ENCODE measurements at places on chromosomes 5 and 9.

DNA sequence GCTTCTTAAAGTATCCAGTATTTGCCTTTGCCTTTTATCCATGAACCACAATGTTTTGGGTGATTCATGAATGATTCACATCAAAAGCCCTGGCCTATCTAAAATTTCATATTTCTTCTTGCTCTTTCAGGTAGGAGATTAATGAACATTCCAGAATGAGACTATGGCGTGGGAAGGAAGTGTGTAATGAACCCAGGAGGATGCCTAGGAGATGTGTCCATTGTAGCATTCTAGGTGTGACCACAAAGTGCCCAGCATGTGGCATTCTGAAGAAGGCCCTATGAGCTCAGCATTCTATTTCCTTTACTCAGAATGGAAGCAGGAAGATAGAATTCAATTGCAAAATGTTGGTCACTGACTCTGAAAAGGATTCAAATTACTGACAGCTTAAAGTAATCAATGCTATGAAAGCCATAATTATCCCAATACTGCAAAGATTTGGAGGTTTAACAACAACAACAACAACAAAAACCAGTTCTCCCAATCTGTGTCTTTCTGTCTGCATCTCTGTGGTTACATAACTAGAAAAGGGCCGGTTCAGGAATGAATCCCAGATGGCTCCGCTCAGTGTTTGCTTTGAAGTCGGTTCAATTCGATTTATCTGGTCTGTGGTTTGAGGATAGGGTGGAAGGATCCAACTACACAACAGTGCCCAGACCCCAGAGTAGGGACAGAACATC lies 126.7 kb downstream of the FOXD1 start:
- no peak for DNase-seq

DNA sequence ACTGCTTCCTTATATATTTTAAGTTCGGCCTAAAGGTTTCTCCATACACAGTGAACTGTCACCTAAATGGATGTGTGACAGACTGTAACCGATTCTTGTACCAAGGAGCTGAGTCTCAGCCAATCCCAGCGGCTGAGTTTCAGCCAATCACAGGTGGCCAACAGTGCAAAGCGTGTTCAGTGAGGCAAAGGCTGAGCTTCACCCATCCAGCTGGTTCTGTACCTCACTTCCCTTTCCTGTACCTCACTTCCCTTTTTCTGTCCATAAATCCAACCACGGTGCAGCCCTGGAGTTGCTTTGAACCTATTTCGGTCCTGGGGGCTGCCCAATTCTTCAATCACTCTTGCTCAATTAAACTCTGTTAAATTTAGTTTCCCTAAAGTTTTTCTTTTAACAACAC lies 15.7 kb upstream of the TBC1D9B start:
- no peak for DNase-seq

GRCh38 chr9:135858491-135859185 lies 48.7 kb downstream of the CAMSAP1 start:
- no peak for DNase-seq

DNA sequence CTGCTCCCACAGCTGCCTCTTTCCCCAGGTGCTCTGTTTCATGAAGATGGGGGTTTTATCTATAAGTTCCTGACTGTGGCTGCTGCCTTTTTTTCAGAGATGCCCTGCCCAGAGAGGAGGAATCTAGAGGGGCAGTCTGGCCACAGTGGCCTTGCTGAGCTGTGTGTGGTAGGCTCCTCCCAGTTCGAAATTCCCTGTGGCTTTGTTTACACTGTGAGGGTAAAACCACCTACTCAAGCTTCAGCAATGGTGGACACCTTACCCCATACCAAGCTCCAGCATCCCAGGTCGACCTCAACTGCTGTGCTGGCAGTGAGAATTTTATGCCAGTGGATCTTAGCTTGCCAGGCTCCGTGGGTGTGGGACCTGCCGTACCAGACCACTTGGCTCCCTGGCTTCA lies 250.0 kb downstream of the FER start:
- no peak for DNase-seq

- DNase-seq, result no peak
Measured at GRCh38 chr9:8823131-8823895, 1023.7 kb upstream of the DMAC1 start.

- DNase-seq, result no peak
Measured at GRCh38 chr5:1751864-1752822, 47.5 kb downstream of the MRPL36 start.

GRCh38 chr5:98206566-98206965 lies 566.9 kb upstream of the RGMB start:
- DNase-seq, result no peak

GRCh38 chr9:35996358-35996970 lies 38.5 kb upstream of the OR2S2 start:
- no peak for DNase-seq

DNA sequence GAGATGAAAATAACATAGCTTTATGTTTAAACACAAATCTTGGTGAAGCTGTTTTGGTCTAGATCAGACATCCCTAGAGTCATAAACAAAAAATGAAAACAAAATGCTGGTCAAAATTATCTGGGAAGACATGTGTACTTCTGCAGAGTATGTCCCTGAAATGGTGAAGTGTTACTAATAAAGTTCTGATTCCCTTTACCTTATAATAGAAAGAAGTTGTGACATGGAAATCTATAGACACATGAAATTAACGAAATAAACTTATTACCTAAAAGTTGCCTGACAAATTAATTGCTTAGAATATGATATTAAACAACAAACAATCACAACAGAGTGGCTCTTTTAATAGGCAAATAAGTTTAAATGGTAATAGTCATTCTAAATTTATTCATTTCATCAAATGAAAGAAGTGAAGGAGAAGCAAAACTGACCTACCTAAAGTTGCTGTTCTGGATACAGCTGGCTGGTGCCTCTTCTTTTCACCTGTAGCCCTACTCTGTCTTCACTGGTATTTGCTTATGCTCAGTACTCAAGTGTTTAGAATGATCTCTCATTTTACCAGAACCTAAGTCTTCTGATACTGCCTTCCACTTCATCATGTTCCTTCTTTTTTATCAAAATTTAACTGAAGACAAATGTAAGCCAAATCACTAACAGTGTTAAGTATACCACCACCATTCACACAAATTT lies 38.8 kb downstream of the FNIP1 start:
- DNase-seq, result no peak

DNA sequence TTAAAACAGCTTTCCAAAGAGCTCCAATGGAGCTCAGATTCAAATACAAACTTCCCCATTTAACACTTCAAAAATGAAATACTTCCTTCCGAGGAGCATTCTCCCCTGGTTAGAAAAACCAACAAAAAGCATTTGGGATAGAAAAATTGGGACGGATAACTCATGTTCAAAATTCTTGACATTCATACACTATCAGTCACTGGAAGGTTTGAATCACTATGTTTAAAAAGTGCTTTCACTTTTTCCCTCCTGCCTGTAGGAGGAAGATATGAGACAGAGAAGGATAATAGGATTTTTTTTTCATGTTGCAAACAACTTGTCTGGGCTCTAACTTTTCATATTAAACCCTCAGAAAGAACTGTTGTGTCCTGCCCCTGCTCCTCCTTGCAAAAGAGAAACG lies 412.0 kb downstream of the ACTL7B start:
- DNase-seq, result no peak

GRCh38 chr5:42900734-42901133 lies 89.0 kb upstream of the SELENOP start:
- DNase-seq, result no peak

DNA sequence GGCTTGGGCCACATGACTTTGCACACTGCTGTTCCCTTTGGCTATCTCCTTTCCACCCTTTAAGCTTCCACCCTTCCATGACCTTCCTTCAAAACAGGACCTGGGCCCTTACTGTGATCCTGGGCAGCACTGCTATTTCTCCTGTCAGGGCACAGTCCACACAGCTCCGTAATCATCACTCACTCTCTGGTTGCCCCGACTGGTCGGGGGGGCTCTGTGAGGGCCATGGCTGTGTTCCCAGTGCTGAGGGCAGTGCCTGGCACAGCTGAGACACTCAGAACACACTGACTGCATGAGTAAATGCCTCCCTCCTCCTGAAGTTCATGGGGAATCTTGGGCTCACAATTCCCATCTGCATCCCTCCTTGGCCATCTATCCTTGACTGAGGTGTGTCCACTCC lies 12.2 kb downstream of the TRAF1 start:
- DNase-seq, result no peak

DNA sequence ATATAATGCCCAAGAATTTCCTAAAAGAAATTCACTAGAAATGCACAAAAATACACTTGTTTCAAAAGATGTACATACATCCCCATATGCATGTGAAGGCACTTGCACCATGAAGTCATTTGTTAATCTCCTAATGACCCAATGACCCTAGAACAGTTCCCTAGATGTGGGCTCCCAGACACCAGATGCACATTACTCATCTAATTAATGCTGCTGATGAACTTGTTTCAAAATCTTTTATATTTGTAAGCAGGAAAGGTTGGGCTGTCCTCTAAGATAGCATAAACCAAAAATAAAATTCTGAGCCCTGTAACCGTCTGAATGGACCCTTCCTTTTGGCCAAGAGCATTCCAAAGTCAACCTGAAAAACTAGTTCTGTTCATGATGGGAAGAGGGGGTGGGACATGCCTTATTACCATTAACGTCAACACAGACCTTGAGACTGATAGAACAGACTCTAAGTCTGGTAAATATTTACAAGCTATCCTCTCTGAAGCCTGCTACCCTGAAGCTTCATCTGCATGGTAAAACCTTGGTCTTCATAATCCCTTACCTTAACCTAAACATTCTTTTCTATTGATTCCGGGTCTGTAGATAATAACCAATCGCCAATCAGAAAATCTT lies 91.0 kb upstream of the DAPK1 start:
- no peak for DNase-seq

DNA sequence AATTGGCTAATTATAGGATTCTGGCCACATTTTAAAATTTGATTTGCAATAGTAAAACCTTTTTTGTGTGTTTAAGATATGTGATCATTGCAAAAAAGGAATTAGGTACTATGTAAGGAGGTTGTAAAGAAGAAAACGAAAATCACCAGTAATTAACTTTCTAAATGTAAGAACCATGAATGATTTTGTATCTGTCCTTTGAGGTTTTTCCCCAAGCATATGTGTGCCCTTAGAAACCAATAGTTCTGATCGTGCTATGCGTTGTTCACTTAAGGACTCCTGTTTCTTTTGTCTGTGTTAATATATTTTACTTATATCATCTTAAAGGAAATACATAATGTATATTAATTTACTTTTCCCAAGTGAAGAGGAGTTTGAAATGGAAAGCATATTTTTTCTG lies 410.2 kb downstream of the PSAT1 start:
- no peak for DNase-seq

- DNase-seq, result no peak
Measured at GRCh38 chr9:2082772-2083171, 67.6 kb downstream of the SMARCA2 start.

- DNase-seq, result no peak
Measured at GRCh38 chr9:117703537-117703936, 666 bp upstream of the TLR4 start.

GRCh38 chr9:111909444-111909843 lies 12.8 kb downstream of the UGCG start:
- DNase-seq, result no peak

DNA sequence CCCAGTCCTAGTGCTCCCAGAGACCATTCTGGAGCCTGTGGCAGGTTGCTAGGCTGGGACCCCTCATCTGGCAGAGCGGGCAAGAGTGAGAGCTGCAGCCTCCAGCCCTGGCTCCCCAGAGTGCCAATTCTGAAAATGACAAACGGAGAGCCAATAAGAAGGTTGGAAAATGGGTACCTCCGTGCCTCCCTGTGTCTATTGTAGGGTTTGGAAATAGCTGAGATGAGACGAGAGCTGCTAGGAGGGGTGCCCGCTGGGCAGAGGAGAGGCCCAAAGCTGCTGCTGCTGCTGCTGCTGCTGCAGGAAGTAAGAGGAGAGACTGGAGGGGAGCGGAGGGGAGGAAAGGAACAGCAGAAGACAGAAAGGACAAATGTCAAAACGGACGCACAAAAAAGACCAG lies 36.0 kb upstream of the FUBP3 start:
- DNase-seq, result no peak

DNA sequence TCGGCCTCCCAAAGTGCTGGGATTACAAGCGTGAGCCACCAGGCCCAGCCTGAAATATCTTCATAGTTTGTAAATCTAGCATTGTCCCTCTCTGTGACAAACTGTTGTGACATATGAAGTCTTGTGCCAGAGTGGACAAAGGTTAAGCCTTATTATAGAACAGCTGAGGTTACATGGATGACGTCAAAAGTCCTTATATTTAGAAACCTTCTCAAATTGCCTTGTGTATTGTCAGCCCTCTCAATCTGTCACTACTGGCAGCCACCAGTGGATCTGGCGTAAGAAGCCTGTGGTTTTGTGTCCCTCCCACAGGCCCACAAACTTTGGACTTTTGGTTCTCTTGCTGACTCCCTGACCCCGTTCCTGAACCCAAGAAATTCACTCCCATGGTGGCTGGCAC lies 79.4 kb upstream of the CCDC112 start:
- DNase-seq, result no peak

DNA sequence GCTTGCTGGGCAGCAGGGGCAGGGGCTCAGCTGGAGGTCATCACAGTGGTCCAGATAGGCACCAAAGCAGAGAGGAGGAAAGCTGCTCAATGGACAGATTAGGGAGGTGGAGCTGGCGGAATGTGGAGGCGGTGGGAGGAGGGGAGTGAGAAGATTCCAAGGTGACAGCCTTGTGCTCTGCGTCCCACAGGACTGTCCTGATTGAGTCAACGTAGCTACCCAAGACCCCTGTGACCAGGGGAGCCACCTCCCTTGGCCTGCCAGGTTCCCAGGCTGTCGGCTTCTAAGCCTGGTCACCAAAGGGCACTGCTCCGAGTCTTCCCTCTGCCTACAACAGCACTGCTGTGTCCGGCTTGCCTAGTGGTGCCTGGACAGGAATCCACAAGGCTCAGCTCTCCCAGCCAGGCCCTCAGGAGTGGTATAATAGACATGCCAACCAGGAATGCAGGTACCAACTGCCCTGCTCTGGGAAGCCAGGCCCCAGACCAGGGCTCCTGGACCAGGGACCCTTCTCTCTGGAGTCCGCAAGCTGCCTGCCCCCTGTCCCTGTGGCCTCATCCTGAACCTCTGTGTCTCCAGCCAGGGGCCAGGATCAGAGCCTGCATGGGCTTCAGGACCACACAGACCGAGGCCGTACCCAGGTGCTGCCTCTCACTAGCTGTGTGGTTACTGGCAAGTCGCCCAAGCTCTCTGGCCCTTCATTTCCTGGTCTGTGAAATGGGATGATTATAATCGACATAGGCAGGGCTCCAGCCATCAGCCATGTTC lies 67.9 kb downstream of the STK10 start:
- DNase-seq, result no peak

GRCh38 chr9:116450378-116451139 lies 236.5 kb upstream of the TRIM32 start:
- DNase-seq, result no peak

GRCh38 chr9:84366683-84367082 lies 26.1 kb upstream of the SLC28A3 start:
- no peak for DNase-seq

DNA sequence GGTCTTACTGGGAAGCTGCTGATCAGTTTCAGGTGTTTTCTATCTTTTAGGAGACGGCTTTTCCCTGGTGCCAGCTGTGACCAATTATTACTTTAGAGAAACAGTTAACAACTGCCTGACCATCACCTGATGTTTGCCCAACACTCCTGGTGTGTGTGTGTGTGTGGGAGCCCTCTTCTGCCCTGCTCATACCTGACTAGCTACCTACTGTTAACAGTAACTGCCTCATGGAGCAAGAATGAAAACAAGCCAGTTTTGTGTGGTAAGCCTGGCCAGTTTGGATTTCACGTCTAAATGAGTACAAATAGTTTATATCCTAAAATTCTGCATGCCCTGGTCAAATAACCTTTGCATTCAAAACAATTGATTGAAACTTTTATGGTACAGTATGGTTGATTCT lies 46.1 kb upstream of the RIOK2 start:
- no peak for DNase-seq

- DNase-seq, result no peak
Measured at GRCh38 chr5:169637085-169637548, at the start of gene DOCK2. TSS of gene DOCK2 (plus strand) at chr5:169637275. CDS start at chr5:169637327, 52 bp downstream.

All from NCI-H1105 treated with DMSO at 0.1 percent for 48 hours (cell line).